ENCODE measurements at places on chromosomes 6 and 20. TPM values are rescaled to one million over a fixed set of nuclear protein-coding genes. Genes with fewer than 3 reads are reported as not detected.
A peak's percentile ranks its signal among the peaks of the same experiment; 100 is the strongest.

DNA sequence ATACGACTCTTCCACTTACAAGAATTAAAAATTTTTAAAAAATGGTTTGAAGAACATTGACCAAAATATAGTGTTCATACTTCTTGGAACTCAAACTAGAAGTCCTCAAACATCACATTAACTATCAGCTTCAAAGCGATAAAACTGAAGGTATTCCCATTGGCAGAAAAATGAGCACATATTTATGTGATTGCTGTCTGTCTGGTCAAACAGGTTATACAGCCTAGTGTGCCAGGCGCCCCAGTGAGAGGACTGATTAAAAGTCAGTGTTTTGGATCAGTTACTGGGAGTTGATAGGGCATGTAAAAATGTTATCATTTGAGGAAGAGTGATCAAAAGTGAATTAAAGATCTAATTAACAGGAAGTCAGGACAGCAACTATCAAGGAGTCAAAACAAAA, 738.8 kb downstream of the HDGFL1 start:
- no peak for DNase-seq

DNA sequence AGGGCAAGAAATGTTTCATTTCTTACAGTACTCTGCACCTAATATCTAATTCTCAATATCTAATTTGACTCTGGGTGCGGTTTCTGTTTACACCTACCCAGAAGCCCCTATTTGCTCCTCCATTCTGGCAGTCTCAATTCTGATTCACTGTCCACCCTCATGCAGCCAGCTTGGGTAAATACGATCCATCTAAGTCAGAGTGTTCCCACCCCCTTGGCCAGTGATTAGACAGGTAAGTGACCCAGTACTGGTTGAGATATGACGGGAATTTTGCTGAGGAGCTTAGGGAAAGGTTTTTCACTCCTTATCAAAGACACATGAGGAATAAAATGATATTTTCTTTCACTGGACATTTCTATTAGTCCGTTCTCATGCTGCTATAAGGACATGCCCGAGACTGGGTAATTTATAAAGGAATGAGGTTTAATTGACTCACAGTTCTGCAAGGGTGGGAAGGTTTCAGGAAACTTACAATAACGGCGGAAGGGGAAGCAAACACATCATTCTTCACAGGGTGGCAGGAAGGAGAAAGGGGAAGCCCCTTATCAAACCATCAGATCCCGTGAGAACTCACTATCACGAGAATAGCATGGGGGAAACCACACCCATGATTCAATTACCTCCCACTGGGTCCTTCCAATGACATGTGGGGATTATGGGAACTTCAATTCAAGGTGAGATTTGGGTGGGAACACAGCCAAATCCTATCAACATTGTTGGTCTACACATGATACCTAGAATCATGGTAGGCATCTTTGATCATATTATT, 29.4 kb downstream of the GLO1 start:
- DNase-seq, result no peak

DNA sequence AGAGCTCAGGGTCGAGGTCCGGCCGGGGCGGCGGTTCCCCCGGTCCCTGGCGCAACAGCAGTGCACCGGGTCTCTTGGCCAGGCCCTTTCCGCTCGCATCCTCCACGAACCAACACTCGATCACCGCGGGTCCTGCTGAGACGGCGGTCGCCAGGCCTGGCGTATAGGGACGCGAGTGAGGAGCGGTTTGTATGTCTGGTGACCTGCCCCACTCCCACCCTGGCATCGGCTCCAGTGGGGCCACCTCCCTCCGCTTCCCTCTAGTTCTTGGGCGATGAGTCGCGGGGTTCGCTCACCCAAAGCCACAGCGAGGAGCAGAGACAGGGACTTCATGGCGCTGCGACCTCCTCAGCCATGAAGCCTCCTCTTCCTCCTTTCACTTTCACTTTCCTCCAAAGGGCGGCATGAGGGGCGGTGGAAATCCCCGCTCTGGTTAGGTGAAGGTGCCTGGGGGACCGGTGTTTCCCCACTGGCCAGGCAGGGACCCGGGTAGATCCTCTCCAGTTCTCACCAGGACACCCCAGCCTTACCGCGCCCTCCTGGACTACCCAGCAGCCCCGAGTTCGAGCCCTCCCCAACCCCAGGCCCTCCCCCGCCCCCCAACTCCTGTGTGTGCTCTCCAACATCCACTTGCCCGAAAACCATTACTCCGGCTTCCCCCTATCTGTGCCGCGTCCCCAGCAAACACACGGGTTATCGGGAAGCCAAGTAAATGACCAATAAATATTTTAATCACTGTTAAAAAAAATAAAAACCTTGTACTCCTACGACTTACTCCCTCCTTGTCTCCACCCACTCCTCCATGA, at the start of gene TAPBP:
Gene TAPBP (minus strand): TSS at position 370 of the 806 bp plus-strand sequence. CDS start 37 bp downstream, at position 333.
- peak; percentile 52 for DNase-seq

GRCh38 chr6:150567823-150568383, 31.8 kb upstream of the PLEKHG1 start:
- DNase-seq, result peak; percentile 20

- no peak for DNase-seq
Observed at GRCh38 chr20:53755733-53756531, 162.3 kb upstream of the ZNF217 start.

DNA sequence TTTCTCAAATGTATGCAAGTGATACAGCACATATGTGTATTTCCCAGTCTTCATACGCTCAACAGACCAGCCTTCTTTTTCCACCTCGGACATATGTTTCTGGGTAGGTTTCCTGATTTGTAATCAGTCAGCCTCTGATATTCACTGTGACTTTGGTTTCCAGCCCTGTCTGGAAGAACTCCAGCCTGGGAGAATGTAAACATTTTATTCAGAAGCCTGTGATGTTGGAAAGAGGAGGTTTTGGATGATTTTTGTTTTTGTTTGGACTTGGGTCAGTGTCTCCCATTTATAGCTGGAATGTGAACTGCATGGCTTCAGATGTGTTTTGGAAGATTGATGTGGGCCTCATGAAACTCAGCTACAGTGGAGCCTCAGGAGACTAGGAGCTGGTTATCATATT, 172.2 kb upstream of the CENPW start:
- DNase-seq, result no peak

- no peak for DNase-seq
Observed at GRCh38 chr6:46056906-46057529, 41.4 kb upstream of the CLIC5 start.

DNA sequence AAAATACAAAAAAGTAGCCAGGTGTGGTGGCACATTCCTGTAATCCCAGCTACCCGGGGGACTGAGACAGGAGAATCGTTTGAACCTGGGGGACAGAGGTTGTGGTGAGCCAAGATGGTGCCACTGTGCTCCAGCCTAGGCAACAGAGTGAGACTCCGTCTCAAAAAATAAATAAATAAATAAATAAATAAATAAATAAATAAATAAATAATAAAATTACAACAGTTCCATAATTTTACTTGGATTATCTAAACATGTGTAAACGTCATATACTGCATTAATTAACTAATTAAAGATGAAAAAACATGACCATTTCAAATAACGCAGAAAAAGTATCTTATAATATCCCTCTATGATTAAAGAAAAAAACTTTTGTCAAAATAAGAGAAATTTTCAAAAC, 65.8 kb downstream of the SAMD3 start:
- no peak for DNase-seq

DNA sequence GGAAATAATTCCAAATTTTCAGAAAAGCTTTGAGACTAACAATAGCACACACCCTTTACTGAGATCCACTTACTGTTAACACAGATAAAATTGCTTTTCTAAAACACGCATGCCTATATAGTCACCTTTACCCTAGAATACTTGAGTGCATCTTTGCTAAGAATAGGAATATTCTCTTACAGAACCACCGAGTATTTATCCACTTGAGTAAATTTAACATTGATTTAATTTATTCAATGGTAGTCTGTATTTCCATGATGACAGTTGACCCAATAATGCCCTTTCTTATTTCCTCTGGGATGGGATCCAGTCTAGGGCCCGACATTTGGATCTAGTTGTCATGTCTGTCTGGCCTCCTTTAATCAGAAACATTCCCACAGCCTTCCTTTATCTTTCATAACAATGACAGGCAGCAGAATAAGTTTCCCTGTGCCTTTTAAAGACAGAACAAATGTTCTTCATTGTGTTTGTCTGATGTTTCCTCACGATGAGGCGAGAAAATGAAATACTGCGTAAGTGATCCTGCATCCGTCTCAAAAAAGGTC, 56.6 kb upstream of the ERVFRD-1 start:
- no peak for DNase-seq

DNA sequence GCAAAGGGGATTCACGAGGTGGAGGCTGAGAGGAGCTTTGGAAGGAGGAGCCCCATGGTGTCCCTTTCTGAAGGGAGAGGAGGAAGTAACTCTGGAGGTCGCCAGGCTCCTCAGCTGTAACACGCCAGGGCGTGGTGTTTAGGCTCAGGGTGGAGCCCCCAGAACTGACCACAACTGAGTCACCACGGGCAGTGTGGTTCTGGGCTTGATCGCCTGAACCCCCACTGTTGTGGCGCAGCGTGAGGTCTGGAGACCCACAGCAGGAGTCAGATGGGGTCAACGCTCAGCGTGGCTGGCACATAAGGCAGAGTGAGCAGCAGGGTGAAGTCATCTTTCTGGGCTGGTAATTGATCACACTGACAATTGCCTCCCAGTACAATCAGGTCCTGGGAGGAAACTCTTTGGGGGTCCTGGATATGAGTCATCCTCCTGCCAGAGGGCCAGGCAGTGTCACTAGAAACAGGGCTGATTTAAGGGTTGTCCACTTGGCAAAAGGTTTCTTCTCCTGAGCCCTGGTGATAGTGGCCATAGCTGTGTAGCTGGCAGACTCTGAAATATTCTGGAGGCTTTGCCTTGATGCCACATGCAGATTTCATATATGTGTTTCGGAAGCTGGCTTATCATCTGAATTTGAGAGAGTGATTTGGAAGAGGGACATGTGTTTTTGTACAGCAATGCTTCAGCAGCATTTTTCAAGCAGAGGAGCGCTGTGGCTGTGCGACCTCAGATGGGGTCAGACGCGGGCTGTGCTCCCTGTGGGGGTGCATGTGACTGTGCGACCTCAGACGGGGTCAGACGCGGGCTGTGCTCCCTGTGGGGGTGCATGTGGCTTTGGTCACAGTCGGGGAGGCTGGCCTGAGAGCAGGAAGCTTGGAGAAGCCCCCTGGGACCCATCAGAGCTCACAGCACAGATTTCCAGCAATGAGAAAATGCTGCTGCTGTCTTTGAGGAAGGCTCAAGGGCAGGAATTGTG, 50.0 kb downstream of the SYNJ2 start:
- DNase-seq, result no peak

GRCh38 chr20:24870881-24871280, 78.2 kb upstream of the CST7 start:
- DNase-seq, result no peak

- no peak for DNase-seq
Observed at GRCh38 chr6:1789092-1789491, 179.4 kb downstream of the FOXC1 start.

DNA sequence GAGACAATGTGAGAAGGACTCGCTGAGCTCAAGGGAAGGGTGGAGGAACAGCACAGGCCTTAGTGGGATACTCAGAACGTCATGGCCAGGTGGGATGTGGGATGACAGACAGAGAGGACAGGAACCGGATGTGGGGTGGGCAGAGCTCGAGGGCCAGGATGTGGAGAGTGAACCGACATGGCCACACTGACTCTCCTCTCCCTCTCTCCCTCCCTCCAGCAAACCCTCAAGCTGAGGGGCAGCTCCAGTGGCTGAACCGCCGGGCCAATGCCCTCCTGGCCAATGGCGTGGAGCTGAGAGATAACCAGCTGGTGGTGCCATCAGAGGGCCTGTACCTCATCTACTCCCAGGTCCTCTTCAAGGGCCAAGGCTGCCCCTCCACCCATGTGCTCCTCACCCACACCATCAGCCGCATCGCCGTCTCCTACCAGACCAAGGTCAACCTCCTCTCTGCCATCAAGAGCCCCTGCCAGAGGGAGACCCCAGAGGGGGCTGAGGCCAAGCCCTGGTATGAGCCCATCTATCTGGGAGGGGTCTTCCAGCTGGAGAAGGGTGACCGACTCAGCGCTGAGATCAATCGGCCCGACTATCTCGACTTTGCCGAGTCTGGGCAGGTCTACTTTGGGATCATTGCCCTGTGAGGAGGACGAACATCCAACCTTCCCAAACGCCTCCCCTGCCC, 1.7 kb downstream of the TNF start:
- DNase-seq, result no peak

DNA sequence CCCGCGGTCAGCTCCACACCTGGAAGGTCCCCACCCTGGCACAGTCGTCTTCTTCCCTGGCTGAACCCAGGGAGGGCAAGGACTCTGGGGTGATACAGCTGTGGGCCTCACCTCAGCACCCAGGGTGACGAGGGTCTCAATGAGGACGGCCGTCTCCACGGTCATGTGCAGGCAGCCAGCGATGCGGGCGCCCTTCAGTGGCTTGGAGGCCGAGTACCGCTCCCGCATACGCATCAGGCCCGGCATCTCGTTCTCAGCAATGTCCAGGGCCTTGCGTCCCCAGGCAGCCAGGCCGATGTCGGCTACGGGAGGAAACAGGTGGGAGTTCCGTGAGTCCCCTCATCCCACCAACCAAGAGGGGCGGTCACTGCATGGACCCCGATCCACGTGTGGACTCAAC, 7.9 kb downstream of the AHCY start:
- DNase-seq, result no peak

GRCh38 chr6:50891290-50891689, 72.6 kb downstream of the TFAP2B start:
- no peak for DNase-seq

- no peak for DNase-seq
Observed at GRCh38 chr20:25277941-25278521, 30.1 kb downstream of the PYGB start.

GRCh38 chr20:60410618-60411264, 452.5 kb downstream of the CDH26 start:
- no peak for DNase-seq

- DNase-seq, result no peak
Observed at GRCh38 chr20:59911041-59911440, 22.4 kb downstream of the SYCP2 start.

- no peak for DNase-seq
Observed at GRCh38 chr6:81751388-81752083, 945 bp downstream of the TENT5A start.

GRCh38 chr20:347317-347639, 367 bp downstream of the NRSN2 start:
- no peak for DNase-seq

GRCh38 chr20:33162313-33162712, 5.6 kb upstream of the BPIFA2 start:
- DNase-seq, result no peak

- no peak for DNase-seq
Observed at GRCh38 chr6:43810965-43811732, 41.1 kb downstream of the VEGFA start.

The TPD52L2 gene
- 20.3 TPM for total RNA-seq

The LCA5 gene
- 17.3 TPM for total RNA-seq

The KHDC1L gene
- total RNA-seq, result 0.78 TPM

The RNF5 gene
- total RNA-seq, result 71.7 TPM

The MCHR2 gene
- 4.1 TPM for total RNA-seq

The MUCL3 gene
- not detected for total RNA-seq

The MRAP2 gene
- 6.2 TPM for total RNA-seq

The CFB gene
- 0.62 TPM for total RNA-seq

The SYNGAP1 gene
- 21.5 TPM for total RNA-seq

All from occipital lobe (tissue), 3 donors.